ENCODE measurements at places on chromosomes 3 and 15.

- DNase-seq: no peak
Observed at GRCh38 chr15:90060797-90061196, 41.5 kb downstream of the IDH2 start.

DNA sequence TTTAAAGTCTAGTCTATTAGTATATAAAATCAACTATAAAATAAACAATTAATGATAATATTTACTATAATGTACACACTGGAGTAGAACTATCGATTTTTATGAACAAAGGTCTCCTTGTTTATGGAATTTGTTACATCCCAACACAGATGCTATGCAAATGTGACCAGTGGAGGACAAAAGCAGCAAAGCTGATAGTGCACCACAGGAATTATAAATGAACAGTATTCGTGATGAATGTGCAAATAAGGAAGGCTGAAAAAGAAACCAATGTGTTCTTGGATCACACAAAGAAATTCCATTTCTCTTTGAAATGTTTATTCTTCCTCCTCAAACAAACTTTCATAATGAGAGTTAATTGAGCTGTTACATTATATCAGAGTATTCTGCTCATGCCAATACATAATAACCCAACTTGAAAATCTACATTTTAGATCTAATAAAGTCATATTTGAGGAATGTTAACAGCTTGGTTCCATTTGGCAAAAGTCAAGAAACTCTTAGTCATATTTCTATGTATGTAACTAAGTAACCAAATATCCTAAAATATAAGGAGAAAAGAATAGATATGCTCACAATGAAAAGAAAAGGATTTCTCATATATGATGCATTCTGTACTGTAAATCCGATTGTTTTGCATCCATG, 79.3 kb downstream of the NEK10 start:
- DNase-seq: peak; percentile 73

- no peak for DNase-seq
Observed at GRCh38 chr3:11363715-11364114, 91.5 kb downstream of the ATG7 start.

- no peak for DNase-seq
Observed at GRCh38 chr3:25603703-25604102, 61.0 kb downstream of the TOP2B start.

GRCh38 chr3:149618151-149619123, 39.4 kb downstream of the WWTR1 start:
- DNase-seq: no peak

DNA sequence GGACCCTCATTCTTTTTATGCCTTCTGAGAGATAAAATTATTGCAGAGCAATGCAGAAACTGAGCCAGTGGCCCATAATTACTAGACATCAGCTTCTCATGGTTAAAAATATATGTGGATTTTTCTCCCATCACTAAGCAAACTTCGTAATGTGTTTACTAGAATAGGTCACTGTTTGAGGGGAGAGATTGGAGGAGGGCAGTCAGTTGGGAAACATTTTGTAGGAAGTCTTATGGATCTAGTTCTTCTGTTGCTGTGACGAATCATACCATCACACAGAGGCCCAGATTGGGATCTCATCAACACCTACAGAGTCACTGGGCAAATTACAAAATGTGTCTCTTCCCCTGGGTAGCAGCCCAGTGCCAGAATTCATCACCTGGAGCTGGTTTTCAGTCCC, 81.4 kb downstream of the PDE8A start:
- no peak for DNase-seq

DNA sequence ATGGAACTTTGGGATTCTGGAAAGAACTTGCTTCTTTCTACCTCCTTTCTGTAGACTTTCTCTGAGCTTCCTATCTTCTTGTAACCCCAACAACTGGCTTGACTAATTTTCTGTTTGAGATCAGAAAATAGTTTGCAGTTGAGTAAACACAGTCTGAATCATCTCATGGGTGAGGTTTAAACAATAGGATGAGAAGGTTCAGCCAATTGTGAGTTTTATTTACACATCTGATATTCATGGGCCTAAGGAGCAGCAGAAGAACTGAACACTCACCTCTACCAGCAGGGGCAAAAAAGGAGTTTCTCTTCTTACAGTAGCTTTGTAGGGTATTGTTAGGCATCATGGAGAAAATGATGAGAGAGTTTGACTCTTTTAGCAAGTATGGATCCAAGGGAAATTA, 54.2 kb downstream of the DTWD1 start:
- no peak for DNase-seq

DNA sequence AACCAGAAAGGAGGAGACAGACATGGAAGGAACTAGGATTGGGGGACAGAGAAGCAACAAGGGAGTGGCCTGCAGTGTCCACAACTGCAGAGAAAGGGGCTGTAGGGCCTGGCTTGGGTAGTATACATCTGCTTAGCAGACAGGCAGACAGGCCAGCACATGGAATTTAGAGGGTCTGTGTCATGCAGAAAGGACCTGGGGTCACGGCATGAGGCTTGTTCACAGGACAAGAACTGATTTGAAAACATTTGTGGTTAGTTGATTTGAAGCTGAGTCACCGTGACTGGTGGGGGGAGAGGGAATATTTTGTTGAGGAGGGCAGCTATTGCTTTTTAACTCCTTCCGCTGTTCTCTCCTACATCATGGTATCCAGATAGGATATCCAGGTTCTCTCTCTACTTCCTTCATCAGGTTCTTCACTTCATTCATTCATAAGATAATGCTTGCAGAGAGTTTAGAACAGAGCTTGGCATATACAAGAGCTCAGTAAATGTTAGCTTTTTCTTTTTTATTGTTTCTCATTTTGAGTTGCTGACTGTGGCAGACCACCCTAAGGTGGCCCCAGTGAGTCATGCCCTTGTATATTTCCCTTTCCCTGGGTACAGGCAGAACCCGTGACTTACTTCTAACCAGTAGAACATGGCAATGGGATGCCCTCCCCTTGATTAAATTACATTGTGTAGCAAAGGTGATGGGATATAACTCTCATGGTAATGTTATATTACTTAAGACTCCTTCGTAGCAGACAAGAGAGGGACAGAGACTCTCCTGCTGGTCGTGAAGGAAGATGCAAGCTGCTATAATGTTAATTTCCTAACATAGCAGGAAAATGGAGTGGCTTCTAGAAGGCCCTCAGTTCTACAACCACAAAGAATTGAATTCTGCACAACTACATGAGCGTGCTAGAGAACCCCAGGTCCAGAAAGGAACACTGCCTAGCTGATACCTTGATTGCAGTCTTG, 95.0 kb upstream of the NMNAT3 start:
- no peak for DNase-seq

- no peak for DNase-seq
Observed at GRCh38 chr15:55387027-55387426, 21.1 kb downstream of the CCPG1 start.

DNA sequence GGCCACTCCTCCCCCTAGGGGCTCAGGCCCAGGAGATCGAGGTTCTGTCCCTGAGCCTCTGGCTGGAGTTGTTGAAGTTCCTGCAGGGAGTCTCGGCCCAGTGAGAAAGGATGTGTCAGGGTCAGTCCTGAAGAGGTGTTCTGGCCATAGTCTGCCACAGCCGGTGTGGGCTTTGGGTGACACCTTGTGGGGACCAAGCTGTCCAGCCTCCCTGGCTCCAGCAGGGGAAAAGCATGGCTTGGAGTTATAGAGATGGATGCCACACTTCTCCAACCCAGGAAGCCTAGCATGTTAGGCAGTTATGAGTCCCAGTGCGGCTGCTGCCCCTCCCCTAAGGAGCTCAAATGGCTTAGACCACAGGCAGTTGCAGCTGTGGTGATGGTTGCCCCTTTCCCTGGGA, 945.6 kb upstream of the GBE1 start:
- DNase-seq: no peak

- DNase-seq: no peak
Observed at GRCh38 chr3:8893001-8893400, 70.3 kb downstream of the RAD18 start.

GRCh38 chr3:171356251-171356650, 104.0 kb downstream of the TNIK start:
- no peak for DNase-seq

DNA sequence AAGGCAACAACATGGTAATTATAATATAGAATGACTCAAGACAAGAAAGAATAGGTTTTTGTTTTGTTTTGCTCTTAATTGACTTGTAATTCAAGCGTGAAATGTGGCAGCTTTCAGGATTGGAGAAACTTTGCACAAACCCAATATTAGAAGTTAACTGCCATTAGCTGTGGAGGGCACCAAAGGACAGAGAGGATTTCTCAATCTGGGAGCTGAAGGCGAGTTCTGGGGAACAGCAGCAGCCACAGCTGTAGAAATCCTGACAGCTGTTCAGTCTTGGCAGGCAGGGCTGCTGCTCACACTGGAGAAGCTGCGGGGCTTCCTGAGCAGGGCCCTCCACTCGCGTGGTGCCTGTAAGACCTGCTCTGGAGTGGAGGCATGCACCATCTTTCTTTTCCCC, 182.2 kb upstream of the IL12A start:
- DNase-seq: no peak

DNA sequence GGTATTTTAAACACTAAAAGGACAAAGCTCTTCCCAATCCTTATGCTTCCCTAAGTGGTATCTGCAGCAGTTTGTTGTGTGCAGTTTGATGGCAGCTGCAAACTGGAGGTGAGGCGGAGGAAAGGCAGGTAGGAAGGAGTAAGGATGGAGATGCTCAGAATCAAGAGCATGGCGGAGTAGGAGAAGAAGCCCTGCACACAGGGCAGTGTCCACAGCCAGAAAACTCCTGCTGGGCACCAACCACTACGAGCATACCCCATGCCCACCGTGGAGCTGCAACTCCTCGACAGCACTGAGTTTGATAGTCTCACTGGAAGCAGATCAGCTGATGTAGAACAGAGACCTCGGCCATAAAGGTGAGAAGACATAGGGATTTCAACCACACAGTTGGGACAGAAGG, 30.3 kb upstream of the ESYT3 start:
- no peak for DNase-seq

DNA sequence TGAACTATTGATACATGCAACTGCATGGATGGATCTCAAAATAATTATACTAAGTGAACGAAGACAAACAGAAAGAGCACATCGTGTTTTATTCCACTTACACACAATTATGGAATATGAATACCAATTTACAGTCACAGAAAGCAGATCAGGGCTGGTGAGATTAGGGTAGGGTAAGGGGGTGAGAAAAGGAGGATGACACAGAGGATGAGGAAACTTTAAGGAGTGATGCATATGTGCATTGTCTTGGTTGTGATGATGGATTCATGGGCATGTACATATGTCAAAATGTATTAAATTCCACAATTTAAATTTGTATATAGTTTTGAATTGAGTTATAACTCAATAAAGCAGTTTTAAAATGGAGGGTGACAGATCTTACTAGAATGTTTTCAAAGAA, 548.9 kb downstream of the PYDC2 start:
- DNase-seq: no peak

- peak; percentile 73 for DNase-seq
Observed at GRCh38 chr15:98785807-98786621, 137.7 kb downstream of the IGF1R start.

DNA sequence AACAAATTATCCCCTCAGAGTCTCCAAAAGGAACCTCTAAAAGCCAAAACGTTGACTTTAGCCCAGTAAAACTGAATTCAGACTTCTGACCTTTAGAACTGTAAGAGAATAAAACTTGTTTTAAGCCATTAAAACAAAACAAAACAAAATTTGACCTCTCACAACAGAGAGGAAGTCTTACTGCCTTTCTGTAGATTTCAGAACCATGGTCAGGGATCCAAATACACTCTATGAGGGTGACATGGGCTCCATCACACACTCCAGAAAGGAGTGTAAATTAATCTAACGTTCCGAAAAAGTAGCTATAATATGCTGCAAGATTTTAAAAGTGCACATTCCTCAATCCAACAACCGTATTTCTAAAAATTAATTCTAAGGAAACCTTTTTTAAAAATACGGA, 19.2 kb upstream of the RPL14 start:
- DNase-seq: no peak

GRCh38 chr15:32652178-32652577, 10.7 kb downstream of the SCG5 start:
- no peak for DNase-seq

GRCh38 chr3:194908496-194908895, 222.8 kb downstream of the FAM43A start:
- no peak for DNase-seq

GRCh38 chr3:100033903-100034471, 80.3 kb downstream of the FILIP1L start:
- DNase-seq: no peak

- peak; percentile 72 for DNase-seq
Observed at GRCh38 chr15:67125589-67126502, 60.4 kb downstream of the SMAD3 start.

GRCh38 chr15:39140060-39140604, 440.7 kb upstream of the THBS1 start:
- no peak for DNase-seq

- DNase-seq: no peak
Observed at GRCh38 chr3:140249188-140249587, 314.2 kb downstream of the CLSTN2 start.

GRCh38 chr3:42497009-42497731, 5.3 kb upstream of the VIPR1 start:
- no peak for DNase-seq

DNA sequence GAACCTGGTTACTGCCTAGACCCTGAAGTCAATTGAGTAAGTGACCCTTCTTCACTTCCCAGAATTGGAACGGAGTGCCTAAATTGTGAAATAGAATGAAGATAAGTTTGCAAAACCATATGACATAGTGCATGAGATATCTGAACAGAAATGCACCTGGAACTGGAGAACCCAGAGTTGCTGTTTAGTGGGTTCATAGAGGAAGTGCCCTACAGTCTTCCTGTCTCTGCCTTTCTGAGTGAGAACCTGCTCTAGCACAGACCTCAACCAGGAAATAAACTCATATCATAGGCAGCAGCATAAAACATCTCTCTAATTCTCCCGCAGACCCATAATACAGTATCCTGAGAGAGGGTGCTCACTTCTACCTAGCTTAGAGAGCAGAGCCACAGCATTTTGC, 82.9 kb downstream of the EOMES start:
- no peak for DNase-seq

- DNase-seq: no peak
Observed at GRCh38 chr15:68524753-68525584, 53.8 kb upstream of the CORO2B start.

- DNase-seq: no peak
Observed at GRCh38 chr3:102095383-102095782, 246.1 kb downstream of the NFKBIZ start.

DNA sequence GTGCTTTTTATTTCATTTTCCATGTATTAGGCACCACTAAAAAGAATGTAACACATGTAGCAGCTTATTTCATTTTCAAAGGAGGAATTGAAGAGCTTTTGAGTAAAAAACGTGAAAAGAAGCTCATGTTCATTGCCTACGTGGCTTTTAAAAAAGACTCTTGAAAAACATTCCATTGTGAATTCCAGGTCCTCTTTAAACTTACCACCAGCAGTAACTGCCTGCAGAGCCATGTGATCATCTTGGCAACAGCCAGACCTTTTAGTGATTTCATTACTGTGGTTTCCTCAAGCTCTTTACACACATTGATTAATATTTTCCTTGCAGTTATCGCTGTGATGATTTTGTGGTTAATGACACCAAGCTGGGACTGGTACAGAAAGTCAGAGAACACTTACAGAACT, 43.8 kb upstream of the FBXL22 start:
- peak; percentile 40 for DNase-seq

GRCh38 chr3:47003056-47003410, 23.6 kb downstream of the NBEAL2 start:
- DNase-seq: no peak

GRCh38 chr3:138817695-138818094, 17.0 kb downstream of the PIK3CB start:
- DNase-seq: no peak
